ENCODE measurements at places on chromosomes 13 and 19.

DNA sequence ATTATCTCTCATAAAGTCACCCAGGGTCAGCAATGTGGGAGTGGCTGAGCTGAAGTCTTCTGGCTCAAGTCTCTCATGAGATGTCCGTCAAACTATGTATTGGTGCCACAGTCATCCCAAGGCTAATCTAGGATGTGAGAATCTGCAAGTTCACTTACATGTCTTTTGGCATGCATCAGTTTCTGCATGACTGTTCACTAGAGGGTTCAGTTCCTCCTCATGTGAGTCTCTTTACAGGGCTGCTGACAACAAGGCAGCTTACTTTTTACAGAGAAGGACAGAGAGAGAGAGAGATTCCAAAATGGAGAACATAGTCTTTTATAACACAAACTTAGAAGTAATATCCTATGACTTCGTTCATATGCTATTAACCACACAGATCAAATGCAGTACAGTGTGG lies 328.8 kb upstream of the SLITRK1 start:
- DNase-seq = no peak

- DNase-seq = no peak
Observed at GRCh38 chr19:17938092-17938845, 5.5 kb downstream of the CCDC124 start.

- no peak for DNase-seq
Observed at GRCh38 chr13:32098272-32098671, 66.7 kb downstream of the FRY start.

GRCh38 chr13:68170961-68171360 lies 940.8 kb upstream of the PCDH9 start:
- no peak for DNase-seq
